Fibroblast of lung (primary cell): ENCODE measurements at places on chromosomes 3 and 15. TPM values are rescaled to one million over a fixed set of nuclear protein-coding genes. Genes with fewer than 3 reads are reported as not detected.
A peak's percentile ranks its signal among the peaks of the same experiment; 100 is the strongest.

GXYLT2 gene
- 6.6 and 14.1 TPM in 2 replicates for total RNA-seq

RGMA gene
- total RNA-seq, result 1.3 and 1.5 TPM in 2 replicates

PARP14 gene
- total RNA-seq, result 71.7 and 78.3 TPM in 2 replicates

GP5 gene
- under 0.01 and 0.17 TPM in 2 replicates for total RNA-seq

SPSB4 gene
- total RNA-seq, result not detected in 2 replicates

INO80 gene
- 22.3 and 34.0 TPM in 2 replicates for total RNA-seq

DNA sequence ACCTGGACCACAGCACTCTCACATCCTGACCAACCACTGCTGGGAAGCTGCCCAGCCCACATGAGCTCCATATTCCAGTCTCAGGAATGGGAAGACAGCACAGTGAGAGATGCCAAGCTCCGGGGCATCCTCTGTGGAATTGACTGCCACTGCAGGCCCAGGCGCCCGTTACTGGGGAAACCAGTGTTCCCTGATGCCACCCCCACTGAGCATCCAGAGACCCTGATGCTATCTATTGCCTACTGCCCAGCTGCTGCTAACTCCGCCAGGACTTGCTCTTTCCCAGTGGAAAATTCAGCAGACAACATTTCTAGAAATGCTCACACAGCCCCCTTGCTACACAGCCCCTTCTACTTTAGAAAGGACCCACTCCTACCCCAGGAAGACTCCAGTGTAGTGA is 57.6 kb downstream of the CYP19A1 start:
- no peak for DNase-seq

DNA sequence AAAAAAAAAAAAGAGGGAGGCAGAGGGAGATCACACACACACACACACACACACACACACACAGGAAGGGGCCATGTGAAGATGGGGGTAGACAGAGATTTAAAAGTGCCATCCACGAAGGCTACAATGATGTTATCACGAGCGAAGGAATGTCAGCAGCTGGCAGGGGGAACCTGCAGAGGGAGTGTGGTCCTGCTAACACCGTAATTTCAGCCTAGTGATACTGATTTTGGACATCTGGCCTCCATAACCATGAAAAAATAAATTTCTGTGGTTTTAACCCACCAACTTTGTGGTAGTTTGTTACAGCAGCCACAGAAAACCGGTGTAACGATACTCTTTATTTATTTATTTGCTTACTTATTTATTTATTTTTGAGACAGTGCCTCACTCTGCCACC is 76.0 kb downstream of the TMCO5A start:
- peak; percentile 27 for DNase-seq

DNA sequence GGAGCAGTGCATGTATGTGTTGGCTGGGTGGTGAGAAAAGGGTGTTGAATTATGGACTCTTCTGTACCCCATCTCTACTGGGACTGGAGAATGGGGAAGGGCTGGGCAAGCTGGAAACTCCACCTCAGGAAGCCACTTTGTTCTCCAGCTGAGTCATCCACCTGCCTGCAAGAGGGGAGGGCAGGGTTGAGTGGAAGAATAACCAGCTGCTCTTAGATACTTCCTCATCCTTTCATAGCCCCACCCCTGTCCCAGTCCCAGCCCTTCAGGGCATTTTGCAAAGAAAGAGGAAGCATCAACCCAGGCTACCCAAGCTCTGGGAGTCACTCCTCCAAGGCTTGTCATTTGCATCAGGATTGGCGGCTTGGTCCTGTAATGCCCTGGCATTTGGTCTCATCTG is 33.1 kb downstream of the RAB11A start:
- DNase-seq, result no peak

GRCh38 chr15:57703387-57703786 is 3.1 kb upstream of the POLR2M start:
- DNase-seq, result no peak

DNA sequence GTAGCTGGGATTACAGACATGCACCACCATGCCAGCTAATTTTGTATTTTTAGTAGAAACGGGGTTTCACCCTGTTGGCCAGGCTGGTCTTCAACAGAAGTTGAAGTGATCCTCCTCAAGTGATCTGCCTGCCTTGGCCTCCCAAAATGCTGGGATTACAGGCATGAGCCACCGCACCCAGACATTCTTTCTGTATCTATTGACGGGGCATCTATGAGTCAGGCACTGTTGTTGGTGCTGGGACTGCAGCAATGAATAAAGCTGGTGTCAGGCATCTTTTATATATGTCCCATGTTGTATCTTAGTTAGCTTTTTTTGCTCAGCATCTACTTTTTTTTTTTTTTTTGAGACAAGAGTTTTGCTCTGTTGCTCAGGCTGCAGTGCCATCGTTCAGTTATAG is 47.6 kb upstream of the ULK4 start:
- no peak for DNase-seq

DNA sequence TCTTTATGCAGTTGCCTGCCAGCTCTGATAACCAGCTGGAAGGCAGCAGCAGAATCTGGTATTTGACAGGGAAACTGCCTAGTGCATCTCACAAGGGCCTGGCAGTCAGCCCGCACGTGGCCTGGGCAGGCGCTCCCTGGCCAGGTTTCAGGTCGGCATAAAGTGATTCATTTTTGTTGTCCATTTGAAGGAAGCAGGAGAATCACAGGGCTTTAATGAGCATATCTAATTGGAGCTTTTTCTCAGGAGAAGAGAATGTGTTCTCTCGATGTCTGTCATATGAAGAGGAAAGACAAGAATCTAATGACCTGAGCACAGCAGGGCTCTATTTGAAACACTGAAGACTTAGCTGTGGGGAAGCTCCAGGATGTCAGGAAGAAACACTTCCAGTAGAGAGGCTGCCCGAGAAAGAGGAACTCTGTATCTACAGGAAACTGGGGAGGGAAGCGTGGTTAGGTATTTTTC is 98.8 kb upstream of the MB21D2 start:
- peak; percentile 46 for DNase-seq

DNA sequence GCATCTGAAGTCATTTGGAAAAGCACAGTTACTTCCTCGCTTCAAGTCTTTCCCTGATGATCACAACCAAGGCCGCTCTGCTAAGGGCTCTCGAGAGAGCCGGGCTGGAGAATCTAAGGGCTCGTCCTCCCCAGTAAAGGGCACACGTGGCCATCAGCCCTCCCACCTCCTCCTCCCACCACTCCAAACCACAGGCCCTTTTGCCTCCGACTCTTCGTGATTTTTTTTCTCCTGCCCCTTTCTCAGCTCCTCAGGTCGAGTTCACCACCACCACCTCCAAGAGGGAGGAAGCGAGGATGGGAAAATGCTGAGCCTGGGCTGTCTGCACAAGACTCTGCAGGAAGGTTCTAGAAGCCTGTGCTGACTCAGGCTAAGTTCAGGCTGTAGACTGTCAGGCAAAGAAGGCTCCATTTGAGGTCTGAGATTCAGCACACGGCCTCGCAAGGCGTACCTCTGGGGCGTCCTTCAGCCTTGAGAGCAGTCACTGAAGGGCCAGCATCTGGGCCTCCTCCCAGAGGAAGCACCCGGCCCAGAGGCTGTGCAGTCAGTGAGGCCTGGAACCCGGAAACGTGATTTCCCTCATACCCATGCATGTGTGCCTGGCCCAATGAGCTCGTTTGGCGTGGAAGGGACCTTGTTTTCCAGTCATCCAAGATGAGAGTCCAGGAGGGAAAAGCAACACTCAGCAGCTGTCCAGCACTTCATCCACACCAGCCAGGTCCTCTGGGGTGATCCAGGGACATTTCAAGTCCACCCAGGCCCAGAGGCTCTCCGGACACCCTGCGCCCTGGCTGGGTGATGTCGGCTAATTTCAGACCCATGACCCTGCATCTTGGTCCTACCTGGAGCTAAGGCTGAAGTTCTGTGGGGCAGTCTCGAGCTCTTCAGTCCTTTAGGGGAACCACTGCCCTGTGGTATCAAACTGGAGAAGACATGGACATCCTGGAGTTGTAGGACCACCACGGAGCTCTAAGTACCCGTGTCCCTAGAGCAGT is 196.8 kb downstream of the XXYLT1 start:
- no peak for DNase-seq
